ENCODE measurements at places on chromosomes 4 and X. TPM values are rescaled to one million over a fixed set of nuclear protein-coding genes. Genes with fewer than 3 reads are reported as not detected.

The TAF7L gene
- not detected for total RNA-seq

The PGAM4 gene
- total RNA-seq = not detected

The MAGEC3 gene
- total RNA-seq = 0.54 TPM

The CXCR3 gene
- total RNA-seq = not detected

The JAKMIP1 gene
- 10.7 TPM for total RNA-seq

Measured in cerebellum (tissue), 4 donors.